ENCODE measurements at places on chromosomes 13 and 19.

GRCh38 chr13:33280923-33281322 is 4.6 kb downstream of the STARD13 start:
- no peak for DNase-seq

- peak; percentile 74 for DNase-seq
Observed at GRCh38 chr13:106566641-106567473, 1.1 kb downstream of the ARGLU1 start.

GRCh38 chr19:58538257-58539168 is 5.4 kb upstream of the TRIM28 start:
- no peak for DNase-seq

GRCh38 chr19:48508729-48509411 is 2.8 kb downstream of the LMTK3 start:
- no peak for DNase-seq

DNA sequence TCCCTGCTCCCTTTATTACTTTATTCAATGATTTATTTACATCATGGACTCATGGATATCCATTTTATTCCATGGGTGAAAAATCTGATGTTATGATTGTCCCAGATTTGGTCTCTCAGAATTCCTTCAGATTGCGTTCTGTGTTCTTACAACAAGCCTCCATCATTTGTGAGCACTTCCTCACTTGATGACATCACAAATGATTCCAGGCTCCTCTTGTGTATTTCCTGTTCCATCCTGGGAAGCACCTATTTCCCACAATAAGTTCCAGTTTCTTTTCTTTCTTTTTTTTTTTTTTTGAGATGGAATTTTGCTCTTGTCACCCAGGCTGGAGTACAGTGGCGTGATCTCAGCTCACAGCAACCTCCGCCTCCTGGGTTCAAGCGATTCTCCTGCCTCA is 6.7 kb downstream of the ACP7 start:
- DNase-seq: no peak

DNA sequence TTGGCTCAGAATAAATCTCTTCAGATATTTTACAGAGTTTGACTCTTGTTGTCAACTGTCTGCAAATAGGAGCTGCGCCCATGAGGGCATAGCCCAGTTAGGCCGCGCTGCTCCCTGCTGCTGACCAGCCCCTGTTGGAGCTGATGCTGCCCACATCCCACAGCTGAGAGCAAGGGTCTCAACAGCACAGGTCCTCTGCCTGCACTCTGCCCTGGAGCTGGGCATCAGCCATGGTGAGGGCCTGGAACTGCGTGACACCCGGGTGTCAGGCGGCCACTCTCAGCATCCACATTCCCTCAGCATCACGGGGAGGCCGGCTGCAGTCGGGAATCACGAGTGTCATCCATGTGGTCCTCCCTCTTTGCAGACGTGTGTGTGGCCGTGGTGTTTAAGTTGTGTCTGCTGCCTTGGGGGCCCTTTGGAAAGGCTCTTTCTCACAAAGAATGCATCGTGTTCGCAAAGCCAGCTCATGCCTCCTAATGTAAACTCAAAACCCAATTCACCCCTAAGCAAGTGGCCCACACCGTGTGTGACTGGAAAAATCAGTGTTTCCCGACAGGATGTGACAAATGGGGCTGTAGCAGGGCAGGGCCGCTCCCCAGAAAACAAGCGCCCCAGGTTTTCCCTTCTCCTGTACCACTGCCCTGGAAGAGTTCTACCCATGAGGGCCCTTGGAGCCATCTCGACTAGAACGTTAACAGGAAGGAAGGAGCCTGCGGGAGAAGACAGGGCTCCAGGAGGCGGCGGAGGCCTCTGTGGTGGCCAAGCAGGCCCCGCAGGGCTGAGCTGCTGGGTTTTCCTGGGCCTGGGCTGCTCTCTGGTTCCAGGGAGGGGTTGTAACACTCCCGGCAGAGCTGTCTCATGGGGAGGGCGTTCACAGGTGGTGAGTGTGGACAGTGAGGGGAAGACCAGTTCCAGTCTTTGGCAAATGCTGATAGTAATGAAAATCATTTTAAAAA is 20.3 kb downstream of the ATP11A start:
- DNase-seq: no peak

DNA sequence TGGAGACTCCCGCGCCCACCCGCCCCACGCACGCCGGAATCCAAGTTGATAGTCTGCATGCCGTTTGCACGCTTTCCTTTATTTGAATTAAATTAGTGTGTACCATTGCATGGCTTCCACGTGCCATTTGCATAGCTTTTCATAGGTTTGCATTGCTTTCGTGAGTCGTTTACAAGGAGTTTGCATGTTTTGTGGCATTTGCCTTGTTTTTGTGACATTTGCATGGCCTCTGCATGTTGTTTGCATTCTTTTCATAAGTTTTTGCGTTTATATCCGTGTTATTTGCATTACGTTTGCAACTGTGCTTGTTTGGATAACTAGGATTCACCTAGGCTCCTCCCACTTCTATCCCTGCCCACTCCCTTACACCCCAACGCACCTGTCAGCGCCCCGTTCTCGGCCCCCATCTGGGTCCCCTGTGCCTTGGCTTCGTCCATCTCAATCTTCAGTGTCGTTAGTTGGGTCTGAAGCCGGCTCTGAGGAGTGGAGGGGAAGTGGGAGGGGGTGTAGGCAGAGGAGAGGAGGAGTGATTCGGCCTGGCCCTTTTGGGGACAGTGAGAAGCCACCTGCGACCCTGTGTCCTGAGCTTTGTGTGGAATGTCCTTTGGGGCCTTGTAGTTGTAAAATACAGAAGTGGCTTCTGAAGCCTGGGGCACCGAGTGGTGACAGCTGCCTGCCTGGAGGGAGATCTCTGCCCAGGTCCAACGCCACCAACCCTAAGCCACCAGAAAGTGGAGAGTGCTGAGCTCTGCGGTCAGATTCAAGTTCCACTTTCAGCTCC is 2.4 kb downstream of the CCDC194 start:
- DNase-seq: no peak

DNA sequence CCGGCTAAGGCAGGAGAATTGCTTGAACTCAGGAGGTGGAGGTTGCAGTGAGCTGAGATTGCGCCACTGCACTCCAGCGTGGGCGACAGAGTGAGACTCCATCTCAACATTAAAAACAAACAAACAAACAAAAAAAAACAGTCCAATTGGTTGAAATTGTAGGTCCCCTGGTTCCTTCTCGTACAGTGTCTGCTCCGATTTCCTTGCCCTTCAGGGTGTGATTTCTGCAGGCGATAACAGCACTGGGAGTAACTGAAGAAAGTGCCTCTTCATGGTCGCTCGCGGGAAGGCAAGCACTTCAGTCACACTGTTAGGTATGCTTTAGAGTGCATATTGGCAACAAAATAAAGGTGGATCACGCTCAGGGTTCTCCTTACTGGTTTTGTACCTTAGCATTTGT is 39.7 kb downstream of the TPT1 start:
- DNase-seq: no peak

GRCh38 chr19:56083668-56084067 is 37.4 kb downstream of the ZNF787 start:
- no peak for DNase-seq

- DNase-seq: peak; percentile 46
Observed at GRCh38 chr19:10552510-10553053, 8.9 kb downstream of the ATG4D start.

- no peak for DNase-seq
Observed at GRCh38 chr13:34108410-34108809, 290.5 kb downstream of the RFC3 start.

DNA sequence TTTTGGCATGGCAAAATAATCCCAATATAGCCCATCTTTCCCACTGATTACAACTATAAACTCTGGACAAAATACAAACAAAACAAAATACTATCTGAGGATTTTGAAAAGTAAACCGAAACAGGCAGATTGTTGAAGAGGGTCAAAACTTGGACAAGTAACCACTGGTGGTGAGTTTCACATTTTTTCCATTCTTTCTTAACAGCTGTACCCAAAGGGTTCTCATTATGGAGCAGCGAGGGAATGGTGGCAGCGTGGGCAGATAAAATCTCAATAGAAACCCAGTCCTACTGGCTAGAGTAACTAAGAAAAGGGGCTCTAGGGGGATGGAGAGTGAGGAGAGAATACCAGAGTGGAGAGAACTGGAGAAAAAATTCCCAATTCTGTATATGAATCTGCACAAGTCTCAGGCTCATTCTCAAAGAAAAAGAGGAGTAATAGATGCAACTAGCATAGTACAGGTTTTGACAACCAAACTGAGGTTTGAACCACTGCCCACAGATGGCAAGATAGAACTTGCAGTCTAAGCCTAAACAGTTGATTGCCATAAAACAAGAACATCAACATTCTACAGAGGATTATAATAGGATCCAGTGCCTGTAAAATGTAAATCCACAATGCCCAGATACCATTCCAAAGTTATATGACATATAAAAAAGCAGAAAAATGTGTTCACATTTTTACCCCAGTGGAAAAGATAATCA is 284.5 kb downstream of the KCNRG start:
- DNase-seq: no peak

GRCh38 chr19:16027528-16027927 is 48.8 kb upstream of the TPM4 start:
- DNase-seq: no peak

GRCh38 chr19:11038511-11038910 is 50.8 kb upstream of the LDLR start:
- DNase-seq: no peak

GRCh38 chr13:94411747-94412146 is 67.7 kb downstream of the DCT start:
- DNase-seq: no peak

- peak; percentile 67 for DNase-seq
Observed at GRCh38 chr19:1261538-1261797, 7.7 kb upstream of the CIRBP start.

- DNase-seq: no peak
Observed at GRCh38 chr19:40611096-40611495, 9.9 kb downstream of the LTBP4 start.

GRCh38 chr13:113927661-113928581 is 46.0 kb downstream of the C13orf46 start:
- DNase-seq: no peak

DNA sequence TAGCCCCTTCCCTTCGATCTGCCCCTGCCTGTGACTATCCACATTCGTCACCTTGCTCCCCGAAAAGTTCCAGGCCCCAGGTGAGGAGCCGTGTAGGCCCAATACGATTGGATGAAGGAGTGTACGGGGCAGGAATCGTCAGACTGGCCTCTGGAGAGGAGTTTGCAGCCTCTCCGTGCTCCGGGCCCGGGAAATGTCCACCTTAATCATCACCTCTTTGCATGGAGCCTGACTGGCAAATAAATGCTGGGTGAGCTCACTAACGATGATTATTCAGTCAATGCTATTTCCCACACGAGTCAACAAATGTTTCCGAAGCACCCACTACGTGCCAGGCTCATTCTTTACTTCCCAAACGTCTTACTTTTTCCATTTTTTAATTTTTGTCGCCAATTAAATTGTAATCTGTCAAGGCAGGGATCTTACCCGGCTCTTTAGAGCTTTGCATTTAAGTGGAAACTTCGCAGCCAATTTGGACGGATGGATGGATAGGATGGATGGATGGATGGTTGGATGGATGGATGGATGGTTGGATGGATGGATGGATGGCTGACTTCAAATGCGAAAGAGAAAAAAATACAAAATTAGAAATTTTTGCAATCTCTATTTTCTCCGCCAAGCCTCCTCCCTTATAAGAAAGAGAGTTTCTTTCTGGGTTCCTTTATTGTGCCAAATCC is 45.8 kb downstream of the TGDS start:
- peak; percentile 77 for DNase-seq

GRCh38 chr13:33260168-33261098 is 25.1 kb downstream of the STARD13 start:
- DNase-seq: no peak

- no peak for DNase-seq
Observed at GRCh38 chr13:73603646-73604045, 530.6 kb downstream of the KLF12 start.

GRCh38 chr13:49347650-49348385 is 96.0 kb downstream of the CAB39L start:
- DNase-seq: no peak

DNA sequence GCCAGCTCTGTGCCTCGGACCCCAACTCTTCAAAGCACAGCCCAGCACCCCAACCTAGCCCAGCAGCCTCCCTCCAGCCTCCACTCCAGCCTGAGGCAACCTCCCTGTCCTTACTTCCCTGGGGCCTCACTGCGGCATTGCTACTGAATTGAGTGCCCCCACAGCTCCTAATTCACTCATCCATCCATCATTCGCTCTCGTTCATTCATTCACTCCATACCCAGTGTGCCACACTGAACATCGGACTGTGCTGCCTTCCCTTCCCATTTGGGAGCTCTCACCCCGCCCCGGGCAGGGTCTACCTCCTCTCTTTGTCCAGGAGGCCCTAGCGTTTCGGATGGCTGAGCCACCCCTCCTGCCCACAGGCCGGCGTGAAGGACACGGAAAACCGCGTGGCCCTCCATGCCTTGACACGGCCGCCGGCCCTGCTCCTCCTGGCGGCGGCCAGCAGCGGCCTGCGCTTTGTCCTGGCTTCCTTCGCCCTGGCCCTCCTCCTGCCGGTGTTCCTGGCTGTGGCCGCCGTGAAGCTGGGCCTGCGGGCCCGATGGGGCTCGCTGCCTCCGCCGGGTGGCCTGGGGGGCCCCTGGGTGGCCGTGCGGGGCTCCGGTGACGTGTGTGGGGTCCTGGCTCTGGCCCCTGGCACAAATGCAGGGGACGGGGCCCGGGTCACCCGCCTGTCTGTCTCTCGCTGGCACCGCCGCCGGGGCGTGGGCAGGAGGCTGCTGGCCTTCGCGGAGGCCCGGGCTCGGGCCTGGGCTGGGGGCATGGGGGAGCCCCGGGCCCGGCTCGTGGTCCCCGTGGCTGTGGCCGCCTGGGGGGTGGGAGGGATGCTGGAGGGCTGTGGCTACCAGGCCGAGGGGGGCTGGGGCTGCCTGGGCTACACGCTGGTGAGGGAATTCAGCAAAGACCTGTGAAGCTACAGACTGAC is 1.3 kb downstream of the NAT14 start:
- no peak for DNase-seq

- DNase-seq: no peak
Observed at GRCh38 chr13:45828256-45828968, 23.1 kb downstream of the SIAH3 start.

DNA sequence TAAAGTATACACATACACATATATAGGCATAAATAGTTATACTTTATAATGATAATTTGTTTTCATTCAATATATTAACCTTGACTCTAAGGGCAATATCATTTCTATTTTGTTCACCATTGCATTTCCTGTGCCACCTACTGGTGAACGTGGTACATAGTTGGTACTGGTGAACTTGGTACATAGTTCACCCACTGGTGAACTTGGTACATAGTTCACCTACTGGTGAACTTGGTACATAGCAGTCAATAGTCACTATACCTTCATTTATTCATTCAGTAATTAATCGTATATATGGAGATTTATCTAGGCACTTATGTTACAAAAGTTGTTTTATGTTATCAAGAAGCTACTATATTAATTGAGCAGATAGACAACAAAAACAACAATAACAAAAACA is 172.6 kb upstream of the ATXN8OS start:
- DNase-seq: peak; percentile 71

DNA sequence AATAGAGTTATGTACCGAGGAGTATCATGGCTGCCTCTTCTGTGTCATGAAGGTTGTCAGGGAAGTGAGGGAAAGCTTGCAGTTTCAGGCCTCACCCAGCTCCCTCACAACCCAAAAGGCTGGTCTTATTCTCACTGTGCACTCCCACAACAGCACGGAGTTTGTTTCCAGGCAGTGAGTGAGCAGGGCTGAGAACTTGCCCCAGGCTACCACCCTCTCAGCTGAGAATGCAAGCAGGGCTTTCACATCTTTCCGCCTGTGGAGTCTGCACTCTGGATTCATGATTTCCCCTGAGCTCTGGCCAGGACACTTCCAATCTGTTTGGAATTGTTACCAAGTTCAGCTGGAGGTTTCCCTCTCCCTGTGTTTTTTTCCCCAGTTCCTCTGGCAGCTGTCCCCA is 2284.7 kb upstream of the PCDH20 start:
- no peak for DNase-seq

- no peak for DNase-seq
Observed at GRCh38 chr19:32098968-32099367, 246.4 kb upstream of the ZNF507 start.
